AG09319 (cell line): ENCODE measurements at places on chromosomes 11 and 22.

DNA sequence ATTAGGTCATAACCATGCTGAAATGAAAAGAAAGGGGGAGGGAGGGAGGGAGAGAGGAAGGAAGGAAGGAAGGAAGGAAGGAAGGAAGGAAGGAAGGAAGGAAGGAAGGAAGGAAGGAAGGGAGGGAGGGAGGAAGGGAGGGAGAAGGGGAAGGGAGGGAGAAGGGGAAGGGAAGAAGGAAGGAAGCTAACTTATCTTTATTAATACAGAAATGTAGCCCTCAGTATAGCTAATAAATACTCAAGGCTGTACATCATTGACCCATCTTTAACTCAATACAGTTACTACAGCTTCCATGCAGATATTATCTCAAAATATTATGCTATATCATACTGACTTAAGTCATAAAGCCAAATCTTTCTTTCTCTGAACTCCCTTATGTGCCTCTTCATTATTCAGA lies 17.4 kb upstream of the SOX6 start:
- no peak for DNase-seq

GRCh38 chr22:27297125-27297524 lies 504.4 kb downstream of the MN1 start:
- DNase-seq: no peak

- no peak for DNase-seq
Observed at GRCh38 chr11:131982154-131982553, 611.7 kb downstream of the NTM start.

- no peak for DNase-seq
Observed at GRCh38 chr11:118263695-118264568, at the start of gene MPZL2. MPZL2 (minus strand) TSS chr11:118264297; CDS start chr11:118264153, 144 bp downstream.

DNA sequence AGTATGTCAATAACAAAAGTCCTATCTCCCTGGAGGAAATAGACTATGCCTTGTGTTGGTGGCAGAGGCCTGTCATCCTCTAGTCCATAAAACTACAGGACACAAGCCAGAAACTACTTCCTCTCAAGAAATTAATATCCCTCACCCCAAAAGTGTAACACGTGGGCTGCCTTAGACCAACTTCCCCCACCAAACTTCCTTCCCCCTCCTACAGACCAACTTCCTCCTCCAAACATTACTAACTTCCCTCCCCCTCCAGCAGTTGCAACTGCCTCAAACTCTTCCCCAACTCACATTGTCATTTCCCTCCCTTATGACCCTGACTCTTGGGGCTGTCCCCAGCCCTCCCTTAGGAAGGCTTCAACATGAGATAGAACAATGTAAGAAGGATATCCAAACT lies 6.3 kb downstream of the OR52K2 start:
- DNase-seq: no peak

DNA sequence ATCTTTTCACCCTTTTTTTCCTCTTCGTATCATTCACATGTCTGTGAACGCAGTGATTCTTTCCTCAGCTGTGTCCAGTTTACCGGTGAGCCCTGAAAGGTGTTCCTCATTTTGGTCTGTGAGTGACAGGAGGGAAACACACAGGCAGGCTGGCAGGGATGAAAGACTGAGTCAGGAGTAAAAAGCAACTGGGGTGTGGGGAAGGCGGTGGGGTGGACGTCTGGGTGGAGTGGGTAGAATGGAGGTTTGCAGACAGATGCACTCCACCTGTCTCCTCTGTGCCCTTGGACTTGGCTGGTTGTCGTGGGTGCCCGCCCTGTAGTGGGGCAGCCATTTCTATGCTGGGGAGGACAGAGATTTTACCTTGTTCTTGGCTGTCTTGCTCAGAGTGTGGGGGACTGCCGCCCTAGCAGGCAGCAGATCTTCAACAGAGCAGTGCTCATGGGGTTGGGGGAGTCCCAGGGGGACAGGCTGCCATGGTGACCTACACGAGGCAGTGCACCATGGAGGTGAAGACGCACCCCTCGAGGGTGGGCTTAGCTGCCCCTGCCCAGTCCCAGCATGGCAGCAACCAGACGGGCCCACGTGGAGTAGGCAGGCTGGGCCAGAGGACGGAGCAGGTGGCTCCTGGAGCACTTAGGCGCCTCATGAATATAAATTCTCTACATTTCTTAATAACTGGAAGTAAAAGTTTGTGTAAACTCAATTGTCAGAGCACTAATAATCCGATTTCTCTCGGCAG lies 603.7 kb downstream of the TBC1D22A start:
- DNase-seq: no peak

DNA sequence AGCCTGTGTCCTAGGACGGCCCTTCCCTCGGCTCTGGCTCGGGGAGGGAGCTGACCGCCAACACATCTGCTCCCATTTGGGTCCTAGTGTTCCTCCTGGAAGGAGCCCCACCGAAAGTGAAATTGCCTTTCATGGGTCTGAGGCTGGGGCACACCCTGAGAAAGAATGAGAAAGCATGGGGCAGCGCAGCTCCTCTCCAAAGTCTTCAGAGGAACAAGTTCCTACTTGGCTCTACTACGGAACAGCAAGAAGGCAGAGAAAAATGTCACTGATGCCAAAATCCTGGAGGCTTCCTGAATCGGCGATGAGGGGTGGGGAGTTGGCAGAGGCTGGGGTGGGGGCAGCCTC lies 41.5 kb upstream of the MYEOV start:
- no peak for DNase-seq

GRCh38 chr11:120126620-120127019 lies 11.3 kb downstream of the TRIM29 start:
- DNase-seq: no peak

DNA sequence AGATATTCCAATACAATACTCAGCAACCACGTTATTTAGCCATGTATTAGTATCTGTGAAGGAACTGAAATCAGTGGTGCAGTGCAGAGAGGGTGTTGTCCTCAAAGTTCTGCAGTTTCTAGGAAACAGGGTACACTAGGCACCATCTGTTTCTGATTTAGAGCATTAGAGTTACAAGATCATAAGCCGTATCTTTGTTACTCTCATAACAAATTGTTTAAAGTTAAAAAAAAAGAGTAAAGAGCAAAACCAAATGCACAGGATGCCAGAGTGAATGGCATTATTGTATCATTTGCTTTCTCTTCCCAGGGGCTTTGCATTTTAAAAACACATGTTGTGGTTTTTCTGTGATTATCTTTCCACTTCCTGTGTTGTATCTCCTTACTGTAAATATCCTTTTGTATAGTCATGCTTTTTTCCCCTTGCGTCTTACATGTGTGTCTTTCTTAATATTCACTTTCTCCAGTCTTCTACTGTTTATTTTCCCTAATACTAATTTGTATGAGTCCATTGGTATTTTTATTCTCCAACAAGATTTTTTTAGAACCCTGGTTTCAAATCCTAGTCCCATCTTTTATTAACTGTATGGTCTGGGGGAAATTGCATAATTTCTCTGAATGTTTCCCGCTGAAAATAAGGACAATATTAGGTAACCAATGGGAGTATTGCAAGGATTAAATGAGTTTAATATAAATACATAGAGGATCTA lies 15.2 kb upstream of the NUP160 start:
- DNase-seq: peak; percentile 95

DNA sequence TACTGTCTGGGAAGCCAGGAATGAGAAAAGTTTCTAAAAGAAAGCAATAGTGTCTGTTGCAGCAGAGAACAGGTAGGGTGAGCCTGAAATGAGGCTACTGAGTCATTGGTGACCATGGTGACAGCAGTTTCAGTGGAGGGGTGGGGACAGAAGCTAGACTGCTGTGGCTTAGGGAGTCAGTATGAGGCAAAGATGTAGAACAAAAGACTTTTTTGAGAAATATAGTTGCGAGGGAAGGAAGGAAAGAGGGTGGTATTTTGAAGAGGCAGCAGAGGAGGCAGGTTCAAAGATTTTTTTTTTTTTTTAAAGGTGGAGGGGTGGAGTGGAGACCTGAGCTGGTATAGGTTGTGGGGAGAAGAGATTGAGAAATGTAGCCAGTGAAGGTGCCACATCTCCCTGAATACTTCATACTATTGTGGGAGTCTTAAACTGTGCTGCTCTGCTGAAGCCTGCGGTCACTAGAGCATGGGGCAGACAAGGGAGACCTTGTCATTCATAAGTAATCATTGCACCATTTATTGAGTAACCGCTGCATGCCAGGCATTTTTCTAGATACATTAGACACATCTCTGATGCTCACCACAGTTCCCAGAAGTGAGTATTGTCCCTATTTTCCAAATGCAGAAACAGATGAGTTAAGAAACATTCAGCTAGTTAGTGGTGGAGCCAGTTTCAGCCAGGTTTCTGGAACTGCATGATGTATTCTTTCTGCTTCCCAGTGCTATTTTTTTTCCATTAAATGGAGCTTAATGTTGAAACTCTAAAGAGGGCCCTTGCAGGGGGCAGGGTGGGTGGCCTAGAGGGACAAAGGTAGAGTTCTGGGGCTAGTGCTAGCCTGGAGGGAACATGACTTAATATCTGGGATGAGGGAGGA lies 49.9 kb downstream of the STIM1 start:
- DNase-seq: peak; percentile 44

DNA sequence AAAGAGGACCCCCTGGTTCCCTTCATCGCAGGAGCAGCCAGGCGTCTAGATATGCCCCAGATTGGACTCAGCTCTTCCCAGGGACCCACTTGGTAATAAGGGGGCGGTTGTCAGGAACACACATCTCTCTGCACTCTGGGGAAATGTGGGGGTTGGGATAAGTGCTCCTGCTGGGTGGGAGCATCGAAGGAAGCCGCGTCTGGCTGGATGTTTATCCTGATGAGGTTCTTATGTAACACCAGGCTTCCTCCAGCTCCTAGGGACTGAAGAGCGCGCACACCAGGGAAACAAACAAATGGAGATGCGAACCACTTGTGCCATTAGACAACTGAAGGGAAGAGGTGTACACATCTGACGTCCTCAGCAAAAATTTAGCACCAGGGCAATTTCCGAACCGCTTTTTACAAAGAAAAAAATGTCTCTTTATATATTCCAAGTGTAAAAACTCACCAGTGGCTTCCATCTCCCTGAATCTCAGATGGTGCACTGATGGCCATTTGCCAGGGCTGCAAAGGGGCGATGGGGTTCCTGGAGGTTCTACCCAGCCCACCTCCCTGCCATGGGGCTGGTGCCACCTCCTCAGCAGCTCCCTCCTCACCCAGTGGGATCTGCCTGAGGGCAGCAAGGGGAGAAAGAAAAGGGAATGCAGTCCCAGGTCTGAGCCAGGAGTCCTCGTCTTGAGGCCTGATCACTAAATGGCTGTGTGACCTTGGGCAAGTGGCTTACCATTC lies 89.4 kb downstream of the PKNOX2 start:
- no peak for DNase-seq
